Activated T-helper 1 cell treated with anti-CD3 and anti-CD28 coated beads, Interleukin-2, amount 50 U/mL, for 16 hours (primary cell): ENCODE measurements at places on chromosomes 5 and 9.

DNA sequence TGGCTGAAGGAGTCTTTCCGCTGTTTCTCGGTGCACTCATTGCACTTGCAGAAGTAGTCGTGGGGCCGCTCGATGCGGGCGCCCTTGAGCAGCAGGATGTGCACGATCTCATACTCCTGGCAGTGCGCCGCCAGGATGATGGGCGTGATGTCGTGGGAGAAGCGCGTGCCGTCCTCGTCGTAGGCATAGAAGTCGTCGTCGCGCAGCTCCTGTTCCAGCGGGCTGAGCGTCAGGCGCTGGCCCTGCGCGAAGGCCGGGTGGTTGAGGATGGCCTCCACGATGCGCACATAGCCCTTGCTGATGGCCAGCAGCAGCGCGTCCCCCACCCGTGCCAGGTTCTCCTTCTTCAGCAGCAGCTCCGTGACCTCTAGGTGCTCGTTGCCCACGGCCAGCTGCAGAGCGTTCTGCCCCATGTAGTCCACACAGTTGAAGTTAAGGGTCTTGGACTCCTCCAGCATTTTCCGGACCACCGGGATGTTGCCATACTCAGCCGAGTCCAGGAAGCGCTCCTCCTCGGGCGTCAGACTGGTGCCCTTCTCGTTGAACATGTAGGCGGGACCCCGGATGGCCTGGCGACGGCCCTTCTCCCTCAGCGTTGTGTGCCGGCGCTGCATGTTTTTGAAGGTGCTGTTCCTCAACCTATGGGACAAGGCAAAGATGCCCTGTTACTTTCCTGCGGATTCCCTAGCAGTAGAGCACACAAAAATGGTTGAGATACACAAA lies 8.4 kb downstream of the TRPC7 start:
- no peak for DNase-seq

GRCh38 chr5:1097381-1097987 lies 14.4 kb downstream of the SLC12A7 start:
- no peak for DNase-seq

DNA sequence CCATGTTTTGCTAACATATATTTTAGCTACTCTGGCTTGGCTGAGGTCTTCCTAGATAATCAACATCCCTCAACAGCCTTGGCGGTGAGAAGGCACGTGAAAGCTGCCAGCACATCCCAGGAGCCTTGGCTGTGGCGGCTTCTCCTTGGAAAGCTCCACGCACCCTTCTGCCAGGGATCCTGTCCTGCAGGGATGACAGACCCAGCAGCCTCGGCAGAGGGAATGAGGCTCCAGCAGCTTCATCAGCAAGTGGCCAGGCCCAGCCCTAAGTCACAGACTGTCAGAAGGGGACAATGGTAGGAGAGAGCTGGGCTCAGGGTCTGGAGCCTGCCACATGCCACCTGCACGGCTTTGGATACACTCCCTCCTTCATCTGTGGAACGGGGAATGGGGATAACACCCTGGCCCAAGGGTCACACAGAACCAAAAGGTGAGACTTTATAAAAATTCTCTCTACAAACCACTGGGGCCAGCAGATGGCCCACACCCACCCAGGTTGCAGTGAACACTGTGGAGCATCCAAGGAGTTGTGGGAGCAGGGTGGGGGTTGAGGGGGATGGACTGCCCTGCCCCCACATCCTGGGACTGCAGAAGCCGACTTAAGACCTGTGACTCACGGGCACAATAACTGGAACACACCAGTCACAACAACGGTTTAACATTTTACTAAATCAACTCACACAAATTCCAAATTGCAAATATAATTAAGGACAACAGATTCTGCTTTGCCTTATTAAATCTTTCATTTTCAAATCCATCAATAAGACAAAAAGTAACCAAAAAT lies 65.1 kb downstream of the MACROH2A1 start:
- DNase-seq, result no peak

- no peak for DNase-seq
Measured at GRCh38 chr5:157213527-157214243, 33.0 kb downstream of the ITK start.

DNA sequence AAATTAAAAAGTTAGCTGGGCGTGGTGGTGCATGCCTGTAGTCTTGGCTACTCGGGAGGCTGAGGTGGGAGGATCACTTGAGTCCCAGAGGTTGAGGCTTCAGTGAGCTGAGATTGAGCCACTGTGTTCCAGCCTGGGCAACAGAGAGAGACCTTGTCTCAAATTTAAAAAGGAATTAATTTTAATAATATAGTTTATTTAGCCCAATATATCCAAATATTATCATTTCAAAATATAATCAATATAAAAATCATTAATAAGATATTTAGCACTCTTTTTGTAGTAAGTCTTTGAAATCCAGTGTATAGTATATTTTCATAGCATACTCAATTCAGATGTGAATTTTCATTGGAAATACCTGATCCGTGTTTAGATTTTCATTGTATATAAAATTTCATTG lies 43.2 kb upstream of the ORM1 start:
- DNase-seq, result no peak

DNA sequence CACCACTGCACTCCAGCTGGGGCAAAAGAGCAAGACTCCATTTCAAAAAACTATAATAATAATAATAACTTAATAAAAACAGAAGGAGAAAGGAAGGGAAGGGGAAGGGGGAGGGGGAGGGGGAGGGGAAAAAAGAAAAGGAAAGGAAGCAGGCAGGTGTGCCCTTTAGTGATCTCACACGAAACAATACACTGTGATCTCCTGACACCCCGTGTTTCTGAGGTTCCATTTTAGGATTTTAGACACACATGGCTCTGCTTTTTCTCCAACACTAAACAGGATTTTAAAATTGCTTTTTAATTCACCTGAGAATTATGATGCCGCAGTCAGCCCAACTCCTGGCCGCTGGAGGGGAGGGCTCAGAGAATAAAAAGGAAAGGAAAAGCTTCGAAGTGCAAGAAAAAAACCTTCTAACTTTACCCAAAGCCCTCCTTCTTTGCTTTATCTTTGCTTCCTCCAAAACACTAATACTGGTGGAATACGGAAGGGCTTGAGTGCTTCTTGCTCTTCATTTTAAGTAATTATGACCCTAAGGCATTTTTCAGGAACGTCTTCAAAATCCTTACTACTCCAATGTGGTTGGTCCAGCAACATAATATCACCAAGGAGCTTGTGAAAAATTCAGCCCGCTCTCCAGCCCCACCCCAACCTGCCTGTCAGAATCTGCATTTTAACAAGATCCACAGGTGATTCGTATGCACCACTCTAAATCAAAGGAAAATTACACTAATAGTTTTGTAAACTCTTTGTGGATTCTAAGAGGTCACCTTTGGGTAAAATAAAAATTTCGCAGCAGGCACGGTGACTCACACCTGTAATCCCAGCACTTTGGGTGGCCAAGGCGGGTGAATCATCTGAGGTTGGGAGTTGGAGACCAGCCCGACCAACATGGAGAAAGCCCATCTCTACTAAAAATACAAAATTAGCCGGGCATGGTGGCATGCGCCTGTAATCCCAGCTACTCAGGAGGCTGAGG lies 66.0 kb downstream of the MYO10 start:
- no peak for DNase-seq

GRCh38 chr5:181220178-181220515 lies 2.9 kb upstream of the TRIM41 start:
- DNase-seq, result no peak

DNA sequence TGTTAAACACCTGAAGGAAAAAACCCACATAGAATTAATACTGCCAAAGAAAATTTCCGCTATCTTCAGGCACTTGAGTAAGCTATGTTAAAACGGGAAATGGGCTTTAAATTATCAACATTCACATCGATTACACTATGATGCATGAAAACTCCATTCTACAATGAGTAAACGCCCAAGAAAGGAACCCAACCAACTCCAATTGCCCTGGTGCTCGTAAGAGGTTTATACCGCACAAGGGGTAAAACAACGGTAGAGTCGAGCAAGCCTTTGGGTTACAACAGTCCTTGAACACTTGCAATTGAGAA lies 1.0 kb downstream of the AGTPBP1 start:
- DNase-seq, result no peak

DNA sequence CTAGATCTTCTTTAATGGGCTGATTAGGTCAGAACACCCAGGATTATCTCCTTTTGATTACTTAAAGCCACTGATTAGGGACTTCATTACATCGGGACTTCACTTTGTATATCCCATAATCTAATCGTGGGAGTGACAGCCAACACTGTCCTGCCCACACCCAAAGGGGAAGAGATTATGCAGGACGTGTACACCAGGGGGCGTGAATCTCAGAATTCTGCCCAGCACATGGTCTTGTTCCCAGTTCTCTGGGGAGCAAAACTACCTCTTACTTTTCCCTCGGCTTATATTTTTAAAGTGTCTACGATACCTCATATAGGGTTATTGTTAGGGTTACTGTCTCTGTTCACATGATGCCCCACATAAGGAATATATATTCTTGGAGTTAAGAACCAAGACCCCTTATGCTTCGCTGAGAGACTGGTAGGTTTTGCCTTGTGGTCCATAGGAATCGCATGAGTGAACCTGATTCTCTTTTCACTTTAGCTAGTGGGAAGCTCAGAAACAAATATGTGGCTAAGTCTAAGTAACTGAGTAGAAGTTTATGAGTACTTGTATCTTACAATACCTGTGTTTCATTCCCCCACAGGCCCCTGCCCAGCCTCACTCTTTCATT lies 192.7 kb downstream of the GNA14 start:
- no peak for DNase-seq

GRCh38 chr9:106712279-106712678 lies 150.7 kb upstream of the ZNF462 start:
- DNase-seq, result no peak

DNA sequence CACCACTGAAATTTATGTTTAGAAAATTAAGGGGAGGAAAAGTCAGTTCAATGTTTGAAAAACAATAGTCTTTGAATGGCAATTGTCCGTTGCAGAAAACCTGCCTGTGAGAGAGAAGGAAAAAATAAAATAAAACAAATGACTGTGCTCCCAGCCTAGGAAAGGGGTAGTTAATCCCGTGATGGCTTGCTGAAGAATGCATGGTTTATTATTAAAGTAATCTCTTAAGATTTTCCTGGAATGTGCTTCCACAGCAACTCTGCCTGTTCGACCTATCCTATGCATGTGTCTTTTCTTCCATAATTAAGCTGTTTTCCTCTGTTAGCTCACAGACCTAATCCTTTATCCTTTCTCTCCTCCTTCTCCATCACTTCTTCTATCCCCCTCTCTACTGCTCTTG lies 2.4 kb upstream of the DAB2 start:
- DNase-seq, result no peak

- no peak for DNase-seq
Measured at GRCh38 chr5:168776070-168776469, 196.9 kb upstream of the PANK3 start.

- DNase-seq, result no peak
Measured at GRCh38 chr5:6574537-6575245, 58.2 kb downstream of the NSUN2 start.

- no peak for DNase-seq
Measured at GRCh38 chr5:38466424-38467189, 89.8 kb downstream of the LIFR start.

DNA sequence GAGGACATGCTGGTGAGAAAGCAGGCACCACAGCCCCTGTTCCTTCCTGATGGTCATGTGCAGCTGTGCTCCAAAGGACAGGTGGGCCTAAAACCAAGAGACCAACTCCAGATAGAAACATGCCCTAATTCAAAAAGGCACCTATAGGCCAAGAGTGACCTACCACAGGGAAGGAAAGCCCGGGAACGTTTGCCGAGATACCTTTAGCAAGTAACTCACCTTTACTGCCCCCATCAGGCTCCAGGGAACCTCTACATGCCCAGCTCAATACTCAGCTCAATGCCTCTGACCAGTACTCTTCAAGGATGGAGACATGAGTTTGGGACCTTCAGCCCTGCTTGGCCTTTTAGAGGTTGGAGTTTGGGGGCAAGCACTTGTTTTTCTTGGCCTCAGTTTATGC lies 172.8 kb upstream of the FSTL4 start:
- DNase-seq, result no peak

GRCh38 chr9:100394032-100394695 lies 32.8 kb upstream of the MSANTD3 start:
- DNase-seq, result no peak

DNA sequence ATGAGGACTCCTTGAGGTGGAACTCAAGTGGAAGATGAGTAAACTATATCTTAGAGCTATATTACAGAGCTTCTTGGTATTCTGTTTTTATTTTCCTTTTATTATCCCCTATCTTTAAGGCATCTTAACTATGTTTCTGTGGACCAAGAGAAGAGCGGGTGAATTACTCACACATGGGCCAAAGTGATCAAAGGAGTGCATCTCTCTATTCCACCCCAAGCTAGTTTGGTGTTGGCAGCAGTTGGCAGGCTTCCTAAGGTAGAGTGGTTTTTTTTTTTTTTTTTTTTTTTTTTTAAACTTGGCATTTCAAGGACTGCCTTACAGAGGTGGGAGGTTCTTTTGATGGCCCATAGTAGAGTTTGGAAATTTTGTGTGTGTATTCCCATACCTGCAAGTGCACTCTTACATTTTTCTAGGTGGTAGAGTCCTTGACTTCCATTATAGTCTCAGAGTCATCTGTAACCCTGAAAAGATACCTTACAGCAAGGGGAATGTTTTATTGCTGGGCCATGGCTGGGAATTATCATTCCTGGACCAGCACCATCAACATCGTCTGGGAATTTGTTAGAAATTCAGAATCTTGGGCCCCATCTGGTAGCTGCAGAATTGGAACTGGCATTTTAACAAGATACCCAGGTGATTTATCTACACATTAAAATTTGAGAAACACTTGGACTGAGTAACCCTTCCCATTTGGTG lies 51.0 kb downstream of the ARHGAP26 start:
- no peak for DNase-seq

GRCh38 chr5:1420211-1421195 lies 24.7 kb downstream of the SLC6A3 start:
- no peak for DNase-seq

GRCh38 chr5:150443242-150444075 lies 6.1 kb downstream of the RPS14 start:
- DNase-seq, result no peak

DNA sequence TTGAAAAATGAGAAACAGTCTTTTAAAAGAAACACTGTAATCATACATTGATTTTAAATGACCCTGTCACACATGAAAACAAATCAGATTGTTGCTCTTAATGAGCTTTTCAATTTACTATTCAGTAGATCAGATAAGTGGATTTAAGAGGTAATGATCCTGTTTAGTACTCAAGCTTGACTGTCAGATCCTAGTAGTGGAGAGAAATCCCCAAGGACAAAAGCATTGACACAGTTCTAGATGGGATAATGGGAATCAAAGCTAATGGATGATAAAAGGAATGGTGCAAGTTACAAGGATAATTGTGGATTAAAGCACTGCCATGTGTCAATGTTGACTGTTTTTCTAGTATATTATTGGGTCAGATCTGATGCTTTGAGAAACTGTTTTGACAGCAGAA lies 142.3 kb upstream of the TLX3 start:
- no peak for DNase-seq
